ENCODE measurements at places on chromosomes 1 and 21.
A peak's percentile ranks its signal among the peaks of the same experiment; 100 is the strongest.

- no peak for DNase-seq
- H3K27ac ChIP-seq, result no peak overlapping the region
- H3K27me3 ChIP-seq, result no peaks in the 10 kb centered on the region
- H3K4me1 ChIP-seq, result peaks cover 73% of the 10 kb centered on the region
- H3K4me3 ChIP-seq, result no peak overlapping the region
Observed at GRCh38 chr1:225608014-225608796, 44.7 kb downstream of the ENAH start.

DNA sequence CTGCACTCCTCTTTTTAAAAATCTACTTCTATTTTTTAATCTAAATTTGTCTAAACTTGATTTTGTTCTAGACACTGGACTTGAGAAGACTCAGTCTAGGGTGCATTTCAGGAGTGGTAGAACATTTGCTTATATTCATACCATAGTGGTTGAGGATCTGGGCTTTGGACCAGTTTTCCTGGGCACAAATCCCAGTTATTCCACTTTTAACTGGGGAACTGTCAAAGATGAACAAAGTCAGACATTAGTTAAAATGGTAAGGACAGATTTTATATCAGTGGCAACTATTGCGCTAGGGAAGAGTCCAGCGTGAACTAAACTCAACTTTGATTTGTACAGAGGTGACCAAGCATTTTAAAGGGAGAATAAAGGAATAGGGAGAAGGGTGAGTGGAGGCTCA is 102.4 kb downstream of the FMN2 start:
- no peak overlapping the region for H3K4me3 ChIP-seq
- H3K27me3 ChIP-seq, result no peaks in the 10 kb centered on the region
- H3K4me1 ChIP-seq, result no peaks in the 10 kb centered on the region
- no peaks in the 10 kb centered on the region for H3K36me3 ChIP-seq
- H3K27ac ChIP-seq, result no peak overlapping the region

- H3K27ac ChIP-seq, result no peak overlapping the region
- DNase-seq, result no peak
- peaks cover 2% of the 10 kb centered on the region for H3K36me3 ChIP-seq
- peaks cover 15% of the 10 kb centered on the region for H3K4me1 ChIP-seq
- no peaks in the 10 kb centered on the region for H3K27me3 ChIP-seq
Observed at GRCh38 chr1:154157520-154158306, 2.8 kb upstream of the NUP210L start.

GRCh38 chr1:112317140-112317539 is 78.9 kb upstream of the CTTNBP2NL start:
- DNase-seq, result no peak
- H3K27me3 ChIP-seq, result no peaks in the 10 kb centered on the region
- no peaks in the 10 kb centered on the region for H3K36me3 ChIP-seq
- H3K4me1 ChIP-seq, result no peaks in the 10 kb centered on the region
- no peak overlapping the region for H3K27ac ChIP-seq
- H3K4me3 ChIP-seq, result no peak overlapping the region

GRCh38 chr1:200670242-200671118 is 773 bp upstream of the DDX59 start:
- peak; percentile 72 for DNase-seq
- H3K4me1 ChIP-seq, result peaks cover 29% of the 10 kb centered on the region
- no peaks in the 10 kb centered on the region for H3K27me3 ChIP-seq

Data from body of pancreas (tissue), 4 donors.